ENCODE measurements at places on chromosomes 1 and 21.
A peak's percentile ranks its signal among the peaks of the same experiment; 100 is the strongest.

DNA sequence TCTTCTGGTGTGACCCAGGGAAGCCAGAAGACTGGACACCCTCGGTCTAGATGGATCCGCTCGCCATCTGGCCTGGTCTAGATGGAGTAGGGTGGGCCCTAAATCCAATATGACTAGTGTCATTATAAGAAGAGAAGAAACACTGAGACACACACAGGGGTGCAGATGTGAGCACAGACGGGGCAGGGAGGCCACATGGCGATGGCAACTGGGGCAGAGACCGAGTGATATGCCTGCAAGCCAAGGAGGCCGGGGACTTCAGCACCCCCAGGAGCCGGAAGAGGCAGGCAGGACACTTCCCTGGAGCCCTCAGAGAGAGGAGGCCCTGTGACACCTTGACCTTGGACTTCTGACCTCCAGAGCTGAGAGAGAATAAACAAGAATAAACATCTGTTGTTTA is 5.6 kb upstream of the TFF3 start:
- DNase-seq, result no peak

- no peak for DNase-seq
Observed at GRCh38 chr1:54596756-54597155, 26.6 kb downstream of the FAM151A start.

DNA sequence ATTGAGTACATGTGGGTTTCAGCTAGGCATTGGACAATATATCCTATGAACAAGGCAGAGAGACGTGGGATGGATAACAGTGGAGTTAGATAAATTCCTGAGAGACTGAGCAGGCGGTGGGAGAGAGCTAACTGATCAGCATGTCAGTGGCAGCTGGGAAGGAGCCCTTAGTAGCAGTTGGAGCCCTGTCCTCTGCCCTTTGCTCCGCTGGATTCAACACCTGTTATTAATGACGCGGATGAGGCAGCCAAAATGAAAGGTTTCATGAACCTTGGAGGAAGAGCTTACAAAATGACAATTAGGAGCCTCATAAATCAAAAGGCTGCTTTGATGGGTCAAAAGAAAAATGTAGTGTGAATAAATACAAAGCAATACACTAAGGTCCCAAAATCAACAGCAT is 16.1 kb downstream of the UBIAD1 start:
- no peak for DNase-seq

DNA sequence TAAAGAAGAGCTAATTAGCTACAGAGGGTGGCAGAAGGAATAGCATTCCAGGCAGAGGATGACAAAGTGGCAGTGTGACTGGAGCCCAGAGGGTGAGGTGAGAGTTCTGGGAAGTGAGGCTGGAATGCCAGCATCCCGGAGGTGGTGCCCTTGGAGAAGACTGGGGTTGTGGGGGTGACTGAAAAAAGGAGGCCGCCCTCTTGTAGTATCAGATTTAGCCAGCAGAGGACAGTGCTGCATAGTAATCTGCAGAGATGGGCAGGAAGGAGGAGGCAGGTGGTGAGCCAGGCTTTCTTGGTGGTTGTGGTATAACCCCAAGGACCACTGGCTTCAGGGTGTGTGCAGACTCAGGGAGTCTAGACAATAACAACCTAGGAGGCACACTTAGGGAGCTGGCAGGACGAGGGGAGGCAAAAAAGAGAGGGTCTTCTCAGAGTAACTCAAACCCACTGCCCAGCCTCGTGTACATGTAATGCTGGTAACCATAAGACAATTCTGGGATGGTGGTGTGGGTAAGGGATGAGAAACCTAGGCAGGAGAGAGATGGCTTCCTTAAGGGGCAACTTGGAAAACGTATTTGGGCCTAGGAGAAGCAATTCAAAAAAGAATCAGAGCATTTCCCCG is 30.5 kb downstream of the MROH7 start:
- DNase-seq, result peak; percentile 2

DNA sequence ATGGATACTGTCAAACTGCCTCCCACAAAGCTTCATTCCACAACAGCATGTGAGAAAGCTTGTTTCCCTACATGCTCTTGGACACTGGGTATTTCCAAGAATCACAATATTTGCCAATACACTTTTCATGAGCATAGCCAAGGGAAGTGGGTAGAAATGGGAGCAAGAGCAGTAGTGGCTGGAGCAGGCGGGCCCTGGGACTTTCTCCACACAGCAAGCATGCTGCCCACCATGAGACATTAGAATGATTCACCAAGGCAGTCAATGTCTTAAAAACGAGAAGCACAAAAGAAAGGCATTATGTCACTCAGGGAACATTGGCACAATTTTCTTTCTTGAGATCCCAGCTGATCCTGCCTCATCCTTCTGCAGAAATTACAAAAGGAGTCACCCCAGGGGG is 371.6 kb upstream of the RUNX1 start:
- DNase-seq, result no peak
